ENCODE measurements at places on chromosomes 16 and 17. TPM values are rescaled to one million over a fixed set of nuclear protein-coding genes. Genes with fewer than 3 reads are reported as not detected.

Gene KCNH4
- total RNA-seq, result not detected

Gene ZNF205
- total RNA-seq, result 10.6 TPM

Gene CA4
- not detected for total RNA-seq

Gene CDH11
- total RNA-seq, result 219 TPM

Gene CSH1
- not detected for total RNA-seq

Gene KCNG4
- not detected for total RNA-seq

Gene TNFRSF17
- total RNA-seq, result not detected

Gene YWHAE
- total RNA-seq, result 560 TPM

Gene RAB11FIP4
- 0.47 TPM for total RNA-seq

Gene TNS4
- not detected for total RNA-seq

Gene SEPTIN1
- total RNA-seq, result not detected

Gene BCL7C
- total RNA-seq, result 67.8 TPM

Gene PRSS22
- not detected for total RNA-seq

Gene GINS2
- 0.85 TPM for total RNA-seq

Gene SYT17
- 1.4 TPM for total RNA-seq

Gene KRT12
- total RNA-seq, result not detected

Gene PLA2G10
- total RNA-seq, result not detected

Gene MATCAP1
- total RNA-seq, result 9.5 TPM

Gene ZSCAN32
- total RNA-seq, result 10.3 TPM

Gene RAB37
- not detected for total RNA-seq

Gene WDR45B
- 66.6 TPM for total RNA-seq

Gene PDILT
- total RNA-seq, result not detected

Gene CSH2
- total RNA-seq, result not detected

Gene MT1H
- total RNA-seq, result not detected

Gene CLN3
- 14.4 TPM for total RNA-seq

Gene TMC5
- total RNA-seq, result not detected
